Panc1 (cell line): ENCODE measurements at places on chromosomes 6 and 20. TPM values are rescaled to one million over a fixed set of nuclear protein-coding genes. Genes with fewer than 3 reads are reported as not detected.

GRCh38 chr6:141874930-141875602 is 257.7 kb upstream of the GJE1 start:
- H3K4me3 ChIP-seq = no peak overlapping the region
- peak; percentile 18 for DNase-seq
- H3K36me3 ChIP-seq = no peaks in the 10 kb centered on the region
- H3K27ac ChIP-seq = no peak overlapping the region; the same call in 1 of the 2 replicates
- H3K27me3 ChIP-seq = no peaks in the 10 kb centered on the region

GRCh38 chr6:105045526-105045925 is 88.6 kb downstream of the LIN28B start:
- H3K4me1 ChIP-seq = no peaks in the 10 kb centered on the region
- H3K27me3 ChIP-seq = no peaks in the 10 kb centered on the region
- DNase-seq = peak; percentile 27
- no peak overlapping the region for H3K4me3 ChIP-seq
- no peak overlapping the region for H3K27ac ChIP-seq

GRCh38 chr6:158497620-158498019 is 62.3 kb upstream of the TMEM181 start:
- H3K27ac ChIP-seq = no peak overlapping the region
- no peaks in the 10 kb centered on the region for H3K27me3 ChIP-seq
- peaks cover 14% of the 10 kb centered on the region for H3K36me3 ChIP-seq

Gene CST4
- not detected for total RNA-seq

Gene RPP40
- total RNA-seq = 25.9 TPM

Gene COL12A1
- total RNA-seq = 10.4 TPM

Gene MYBL2
- total RNA-seq = 138 TPM
